ENCODE measurements at places on chromosomes 3 and 15. TPM values are rescaled to one million over a fixed set of nuclear protein-coding genes. Genes with fewer than 3 reads are reported as not detected.

GRCh38 chr3:145197821-145198220 is 963.2 kb downstream of the PLOD2 start:
- H3K4me3 ChIP-seq = no peak overlapping the region
- H3K27me3 ChIP-seq = no peaks in the 10 kb centered on the region
- DNase-seq = no peak
- H3K36me3 ChIP-seq = no peaks in the 10 kb centered on the region
- no peaks in the 10 kb centered on the region for H3K4me1 ChIP-seq

DNA sequence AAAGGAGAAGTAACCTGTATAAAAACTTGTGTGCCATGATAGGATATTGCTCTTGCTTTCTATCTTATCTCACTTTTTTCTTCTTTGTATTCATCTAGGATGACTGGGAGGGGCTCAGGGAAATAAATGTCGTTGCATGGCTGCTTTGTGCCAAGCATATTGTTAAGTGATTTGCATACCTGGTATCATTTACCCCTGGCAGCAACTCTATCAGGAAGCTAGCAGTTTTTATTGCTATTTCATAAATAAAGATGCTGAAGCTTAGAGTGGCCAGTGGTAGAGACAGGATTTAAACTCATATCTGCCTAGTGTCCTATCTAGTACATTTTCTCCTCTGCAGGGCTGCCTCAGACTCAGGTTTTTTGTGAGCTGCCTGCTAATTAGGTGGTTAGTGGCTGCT is 253.3 kb downstream of the PTPRG start:
- no peak overlapping the region for H3K4me3 ChIP-seq
- no peak for DNase-seq
- H3K27ac ChIP-seq = no peak overlapping the region
- no peaks in the 10 kb centered on the region for H3K36me3 ChIP-seq

DNA sequence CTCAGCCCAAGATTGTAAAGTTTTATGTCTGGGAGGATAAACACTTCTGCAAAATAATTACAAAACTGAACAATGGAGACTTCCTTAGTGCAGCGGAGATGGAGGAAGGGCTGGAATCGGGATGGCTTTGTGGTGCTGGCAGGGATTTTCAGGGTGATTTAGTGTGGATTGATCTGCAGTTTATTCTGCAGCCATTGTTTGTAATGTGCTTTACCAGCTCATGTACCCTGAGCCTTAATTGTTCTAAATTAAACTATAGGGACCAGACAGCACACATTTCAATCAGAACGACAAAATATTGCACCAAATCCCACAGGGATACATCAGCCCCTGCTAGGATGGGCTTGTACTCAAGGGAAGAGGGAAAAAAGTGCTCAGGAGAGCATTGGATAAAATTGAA is 103.2 kb upstream of the ONECUT1 start:
- no peak overlapping the region for H3K27ac ChIP-seq
- H3K36me3 ChIP-seq = no peaks in the 10 kb centered on the region
- DNase-seq = no peak
- peaks cover 5% of the 10 kb centered on the region for H3K27me3 ChIP-seq
- H3K4me1 ChIP-seq = no peaks in the 10 kb centered on the region

- peaks cover 6% of the 10 kb centered on the region for H3K27me3 ChIP-seq
- H3K36me3 ChIP-seq = no peaks in the 10 kb centered on the region
- no peak for DNase-seq
- no peak overlapping the region for H3K4me3 ChIP-seq
Observed at GRCh38 chr3:141065841-141066805, 15.0 kb downstream of the SPSB4 start.

- no peak overlapping the region for H3K4me3 ChIP-seq
- 0 out of 2 replicates have a peak overlapping the region, but pooled peaks have one; percentile 4 for H3K27ac ChIP-seq
- no peaks in the 10 kb centered on the region for H3K27me3 ChIP-seq
- H3K36me3 ChIP-seq = no peaks in the 10 kb centered on the region
Observed at GRCh38 chr3:193883551-193883950, 252.4 kb upstream of the HES1 start.

GRCh38 chr3:41346698-41347270 is 147.5 kb downstream of the CTNNB1 start:
- H3K27me3 ChIP-seq = no peaks in the 10 kb centered on the region
- H3K36me3 ChIP-seq = no peaks in the 10 kb centered on the region
- no peak overlapping the region for H3K4me3 ChIP-seq
- DNase-seq = peak; percentile 1
- no peak overlapping the region for H3K27ac ChIP-seq

DNA sequence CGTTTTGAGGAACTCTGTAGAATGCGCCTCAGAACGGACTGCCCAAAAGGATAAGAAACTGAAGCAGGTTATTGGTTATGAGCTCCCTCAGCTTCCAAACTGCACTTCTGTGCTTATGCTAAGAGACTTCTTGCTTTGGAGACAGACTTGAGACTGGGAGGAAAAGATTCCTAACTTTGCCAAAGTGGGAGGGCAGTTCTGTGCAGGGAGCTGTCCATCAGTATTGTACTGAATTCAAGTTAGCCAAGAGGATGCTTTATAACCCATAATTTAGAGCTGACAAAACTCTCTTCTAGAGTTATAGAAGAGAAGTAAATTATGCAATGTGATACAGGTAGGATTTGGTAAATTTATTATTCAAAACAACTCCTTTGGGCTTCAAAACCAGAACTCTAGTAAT is 519.8 kb upstream of the GBE1 start:
- no peaks in the 10 kb centered on the region for H3K4me1 ChIP-seq
- H3K36me3 ChIP-seq = no peaks in the 10 kb centered on the region
- H3K4me3 ChIP-seq = no peak overlapping the region
- no peak for DNase-seq
- no peaks in the 10 kb centered on the region for H3K27me3 ChIP-seq

DNA sequence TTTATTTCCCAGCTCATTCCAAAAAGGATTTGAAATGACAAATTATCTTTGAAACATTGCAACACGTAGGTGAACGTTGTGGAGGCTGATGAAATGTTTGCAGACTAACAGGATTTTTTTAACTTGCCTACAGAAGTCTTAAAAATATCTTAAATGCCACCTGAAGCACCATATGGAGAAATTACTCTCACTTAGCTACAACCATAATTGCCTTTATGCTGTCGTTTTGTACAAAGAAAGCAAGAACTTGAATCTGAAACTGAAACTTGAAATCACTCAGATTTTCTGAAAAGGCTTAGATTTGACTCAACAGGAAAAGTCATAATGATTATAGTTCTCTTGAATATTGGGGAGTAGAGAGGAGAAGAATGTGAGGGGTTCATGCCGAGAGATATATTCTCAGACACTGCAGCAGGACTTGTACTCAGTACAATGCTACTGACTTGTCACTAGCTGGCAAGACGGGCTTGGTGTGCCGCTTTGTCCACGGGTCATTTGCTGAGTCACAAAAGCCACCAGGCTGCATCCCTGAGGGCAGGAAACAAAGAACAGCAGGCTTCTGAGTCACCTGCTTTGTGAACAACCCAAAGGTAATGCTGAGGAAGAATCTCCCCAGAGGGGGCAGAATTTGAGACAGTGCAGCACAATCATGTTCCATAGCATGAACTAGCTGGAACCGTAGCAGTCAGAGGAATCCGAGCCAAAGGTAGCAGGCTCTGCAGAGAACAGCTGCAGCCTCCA is 7.1 kb upstream of the FMN1 start:
- H3K36me3 ChIP-seq = no peaks in the 10 kb centered on the region
- no peaks in the 10 kb centered on the region for H3K27me3 ChIP-seq
- DNase-seq = peak; percentile 33
- H3K4me3 ChIP-seq = no peak overlapping the region

DNA sequence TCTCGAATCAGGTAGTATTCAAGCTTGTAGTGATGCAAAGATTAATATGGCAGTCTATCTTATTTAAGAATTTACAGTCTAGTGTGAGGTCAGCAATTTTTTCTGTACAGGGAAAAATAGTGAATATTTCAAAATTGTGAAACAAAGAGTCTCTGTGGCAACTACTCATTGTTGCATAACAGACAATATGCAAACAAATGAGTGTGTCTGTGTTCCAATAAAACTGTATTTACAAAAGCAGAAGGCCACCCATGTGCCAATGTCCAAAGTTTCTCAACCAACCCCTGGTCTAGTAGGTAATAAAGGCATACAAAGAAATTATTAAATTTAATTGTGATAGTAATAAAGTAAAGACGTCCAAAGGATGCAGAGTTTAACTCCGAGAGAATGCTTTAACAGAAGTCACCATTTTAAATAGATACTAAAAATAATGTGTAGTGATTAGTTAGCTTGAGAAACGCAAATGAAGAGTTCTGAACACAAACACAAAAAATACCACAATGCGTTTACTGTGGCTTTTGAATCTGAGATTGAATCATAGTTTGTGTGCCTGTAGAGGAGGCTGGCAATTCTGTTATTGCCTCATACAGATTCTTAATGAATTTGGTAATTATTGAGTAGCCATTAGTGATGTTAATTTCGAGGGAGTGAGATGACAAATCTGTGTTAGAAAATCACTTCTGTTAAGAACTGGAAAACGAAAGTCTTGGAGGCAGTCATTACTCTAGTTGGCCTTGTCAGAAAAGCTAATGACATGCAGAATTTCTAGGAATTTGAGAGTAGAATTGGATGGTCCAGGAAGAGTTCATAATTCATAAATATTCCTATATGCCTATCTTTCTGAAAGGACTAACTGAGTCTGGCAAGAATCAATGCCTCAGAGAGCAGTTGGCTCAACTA is 48.7 kb downstream of the CADM2 start:
- no peaks in the 10 kb centered on the region for H3K36me3 ChIP-seq
- no peak overlapping the region for H3K4me3 ChIP-seq

GRCh38 chr3:65006300-65006739 is 318.5 kb upstream of the ADAMTS9 start:
- peak overlapping the region; percentile 86 for H3K27ac ChIP-seq
- no peaks in the 10 kb centered on the region for H3K27me3 ChIP-seq
- DNase-seq = peak; percentile 84
- no peaks in the 10 kb centered on the region for H3K36me3 ChIP-seq
- H3K4me1 ChIP-seq = peaks cover 30% of the 10 kb centered on the region

CTSH gene
- 0.92 TPM for total RNA-seq

C2CD4B gene
- total RNA-seq = not detected

WNT5A gene
- total RNA-seq = 18.8 TPM

CLDN18 gene
- total RNA-seq = not detected

GOLGA8Q gene
- total RNA-seq = 0.45 TPM

CHRFAM7A gene
- not detected for total RNA-seq

All from SJSA1 (cell line).